ENCODE measurements at places on chromosomes 12 and 14. TPM values are rescaled to one million over a fixed set of nuclear protein-coding genes. Genes with fewer than 3 reads are reported as not detected.

DNA sequence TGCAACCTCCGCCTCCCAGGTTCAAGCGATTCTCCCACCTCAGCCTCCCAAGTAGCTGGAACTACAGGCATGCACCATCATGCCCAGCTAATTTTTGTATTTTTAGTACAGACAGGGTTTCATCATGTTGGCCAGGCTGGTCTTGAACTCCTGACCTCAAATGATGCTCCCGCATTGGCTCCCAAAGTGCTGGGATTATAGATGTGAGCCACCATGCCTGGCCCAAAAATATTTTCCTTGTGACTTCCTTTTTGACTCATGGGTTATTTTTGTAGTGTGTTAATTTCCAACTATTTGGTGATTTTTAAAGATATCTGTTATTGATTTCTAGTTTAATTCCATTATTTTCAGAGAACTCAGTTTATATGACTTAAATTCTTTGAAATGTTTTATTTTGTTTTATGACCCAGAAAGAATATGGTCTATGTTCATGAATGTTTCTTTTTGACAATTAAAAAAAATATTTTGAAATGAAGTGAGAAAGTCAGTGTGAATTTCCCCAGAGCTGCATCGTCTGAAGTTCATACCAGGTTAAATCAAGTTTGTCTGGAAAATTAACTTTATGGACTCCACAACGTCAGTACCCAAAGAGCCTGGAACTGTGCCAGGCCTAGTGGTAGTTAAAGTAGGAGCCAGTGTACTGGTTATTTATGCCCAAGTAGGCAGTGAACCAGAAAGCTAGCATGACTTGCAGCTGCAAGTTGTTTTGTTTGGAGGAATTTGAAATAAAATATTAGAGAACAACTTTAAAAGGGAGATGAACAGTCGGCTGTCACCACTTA, 2.8 kb upstream of the CDKL1 start:
- H3K4me1 ChIP-seq, result no peaks in the 10 kb centered on the region
- H3K4me3 ChIP-seq, result no peak overlapping the region
- H3K36me3 ChIP-seq, result no peaks in the 10 kb centered on the region
- H3K27me3 ChIP-seq, result no peaks in the 10 kb centered on the region
- peak; percentile 77 for DNase-seq

DNA sequence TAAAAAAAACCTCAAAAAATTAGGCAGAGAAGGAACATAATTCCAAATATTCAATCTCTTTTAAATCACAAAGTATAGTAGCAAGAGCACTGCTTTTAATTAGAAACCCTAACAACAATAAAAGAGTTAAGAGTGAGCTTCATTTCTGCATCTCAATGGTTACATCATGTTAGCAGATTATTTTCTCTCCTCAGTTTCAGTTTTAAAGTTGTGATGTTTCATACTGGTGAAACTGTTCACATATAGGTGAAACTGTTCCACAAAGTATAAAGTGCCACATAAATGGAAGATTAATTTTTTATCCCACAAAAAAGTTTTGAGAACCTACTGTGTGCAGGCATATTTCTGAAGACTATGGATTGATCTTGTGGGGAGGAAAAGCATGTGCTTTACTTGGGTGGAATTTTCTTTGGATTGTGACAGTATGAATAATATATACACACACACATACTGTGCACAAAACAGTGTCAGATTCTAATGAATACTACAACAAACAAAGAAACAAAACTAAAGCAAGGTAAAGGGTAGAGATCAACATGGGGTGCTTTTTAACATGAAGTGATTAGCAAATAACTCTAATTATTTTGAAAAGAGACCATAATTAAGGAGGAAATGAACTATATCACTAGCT, 17.1 kb downstream of the LUM start:
- no peaks in the 10 kb centered on the region for H3K4me1 ChIP-seq
- no peak for DNase-seq
- H3K36me3 ChIP-seq, result no peaks in the 10 kb centered on the region
- no peak overlapping the region for H3K4me3 ChIP-seq
- H3K27ac ChIP-seq, result no peak overlapping the region

- peak within 1 kb of the TSS; percentile 82 for H3K4me3 ChIP-seq
- DNase-seq, result peak; percentile 92
- H3K27ac ChIP-seq, result peak within 1 kb of the TSS; percentile 83
- H3K27me3 ChIP-seq, result no peaks in the 10 kb centered on the region
- no peaks in the 10 kb centered on the region for H3K36me3 ChIP-seq
Measured at GRCh38 chr12:104303538-104304151, at the start of gene EID3. Gene EID3, plus strand, starts transcription at chr12:104303739. Its CDS starts 196 bp downstream, at chr12:104303935.

ACSM4 gene
- polyA plus RNA-seq, result not detected

TAS2R8 gene
- polyA plus RNA-seq, result not detected

TRIM9 gene
- polyA plus RNA-seq, result 0.67 TPM

GRCh38 chr12:123288751-123289346, 17.2 kb upstream of the CDK2AP1 start:
- H3K4me1 ChIP-seq, result no peaks in the 10 kb centered on the region
- DNase-seq, result no peak
- H3K27me3 ChIP-seq, result no peaks in the 10 kb centered on the region
- H3K4me3 ChIP-seq, result no peak overlapping the region

- no peaks in the 10 kb centered on the region for H3K27me3 ChIP-seq
- H3K4me3 ChIP-seq, result no peak overlapping the region
- DNase-seq, result no peak
- peaks cover 17% of the 10 kb centered on the region for H3K4me1 ChIP-seq
- no peaks in the 10 kb centered on the region for H3K36me3 ChIP-seq
Measured at GRCh38 chr12:46390881-46391280, 18.3 kb upstream of the SLC38A2 start.

RPS29 gene
- polyA plus RNA-seq, result 2,862 TPM

DNA sequence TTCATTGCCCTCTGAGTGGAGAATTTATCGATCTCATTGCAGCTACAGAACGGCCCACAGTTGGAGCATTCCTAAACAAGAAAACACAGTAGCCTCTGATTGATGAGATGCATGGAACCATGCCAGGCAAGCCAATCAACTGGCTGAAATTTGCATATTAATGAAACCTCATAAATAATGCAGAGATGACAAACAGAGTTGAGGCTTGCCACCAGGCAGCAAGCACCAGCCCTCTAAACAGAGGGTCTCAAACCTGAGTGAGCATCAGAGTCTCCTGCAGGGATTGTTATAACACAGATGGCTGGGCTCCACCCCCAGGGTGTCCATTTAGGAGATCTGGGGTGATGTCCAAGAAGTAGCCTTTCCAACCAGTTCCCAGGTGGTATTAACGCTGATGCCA, 60.9 kb upstream of the CMKLR1 start:
- no peaks in the 10 kb centered on the region for H3K36me3 ChIP-seq
- H3K4me3 ChIP-seq, result no peak overlapping the region
- H3K4me1 ChIP-seq, result peaks cover 2% of the 10 kb centered on the region
- DNase-seq, result no peak
- H3K27ac ChIP-seq, result no peak overlapping the region

DNA sequence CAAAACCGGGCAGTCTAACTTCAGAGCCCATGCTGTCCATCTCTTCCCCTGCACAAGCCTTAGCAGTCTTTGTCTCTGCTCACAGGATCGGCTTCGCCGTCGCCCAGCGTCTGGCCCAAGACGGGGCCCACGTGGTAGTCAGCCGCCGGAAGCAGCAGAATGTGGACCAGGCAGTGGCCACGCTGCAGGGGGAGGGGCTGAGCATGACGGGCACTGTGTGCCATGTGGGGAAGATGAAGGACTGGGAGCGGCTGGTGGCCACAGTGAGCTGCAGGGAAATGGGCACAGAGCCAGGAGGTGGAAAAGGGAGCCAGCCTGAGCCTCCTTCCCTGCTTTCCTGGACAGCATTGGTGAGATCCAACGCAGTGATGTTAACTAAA, 14.2 kb upstream of the CARMIL3 start:
- no peak overlapping the region for H3K27ac ChIP-seq
- no peaks in the 10 kb centered on the region for H3K4me1 ChIP-seq
- no peaks in the 10 kb centered on the region for H3K27me3 ChIP-seq
- DNase-seq, result no peak
- H3K36me3 ChIP-seq, result no peaks in the 10 kb centered on the region

RGS6 gene
- polyA plus RNA-seq, result 1.4 TPM

DNA sequence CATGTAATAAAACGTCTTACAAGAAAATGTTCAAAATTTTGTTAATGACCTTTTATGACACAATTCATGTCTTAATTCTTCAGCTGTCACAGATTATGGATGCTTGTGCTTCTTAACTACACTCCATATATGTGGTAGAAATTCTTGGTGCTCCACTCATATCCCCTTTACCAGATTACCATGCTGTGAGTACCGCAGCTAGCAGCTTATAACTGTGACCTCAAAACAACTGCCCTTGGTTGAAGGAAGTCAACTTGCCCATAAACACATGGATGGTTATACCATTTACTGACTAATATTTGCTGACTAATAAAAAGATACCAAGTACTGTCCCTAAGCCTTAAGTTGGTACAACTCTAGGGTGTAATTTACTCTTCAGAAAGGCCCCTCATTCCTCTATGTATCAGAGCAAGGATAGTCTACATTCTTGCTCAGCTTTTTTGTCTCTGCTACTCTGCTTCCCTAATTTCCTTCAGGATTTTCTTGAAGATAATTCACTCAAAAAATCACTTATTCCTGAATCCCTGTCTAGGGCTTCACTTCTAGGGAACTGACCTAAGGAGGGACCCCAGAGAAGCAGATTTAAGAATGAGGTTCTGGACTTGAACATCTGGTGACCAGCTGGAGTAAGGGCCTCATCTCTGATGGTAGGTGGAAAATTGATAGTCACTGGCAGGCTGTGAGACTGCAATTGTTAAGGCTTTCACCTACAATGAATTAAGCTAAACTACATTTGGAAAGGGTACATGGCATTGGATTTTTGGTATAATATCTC, 152.3 kb downstream of the SLC6A15 start:
- H3K4me3 ChIP-seq, result no peak overlapping the region
- no peak overlapping the region for H3K27ac ChIP-seq
- DNase-seq, result no peak
- H3K36me3 ChIP-seq, result no peaks in the 10 kb centered on the region

SERPINA5 gene
- polyA plus RNA-seq, result 522 TPM

- no peaks in the 10 kb centered on the region for H3K27me3 ChIP-seq
- H3K36me3 ChIP-seq, result no peaks in the 10 kb centered on the region
- H3K4me3 ChIP-seq, result peak overlapping the region; percentile 70
- H3K27ac ChIP-seq, result no peak overlapping the region
- H3K4me1 ChIP-seq, result no peaks in the 10 kb centered on the region
Measured at GRCh38 chr12:24560831-24561271, 388.1 kb downstream of the BCAT1 start.

ST8SIA1 gene
- polyA plus RNA-seq, result 2.8 TPM

- H3K36me3 ChIP-seq, result no peaks in the 10 kb centered on the region
- H3K4me3 ChIP-seq, result no peak overlapping the region
Measured at GRCh38 chr14:58733451-58734208, 95.9 kb downstream of the DACT1 start.

E2F7 gene
- not detected for polyA plus RNA-seq

GRCh38 chr12:70427611-70428010, 61.5 kb downstream of the KCNMB4 start:
- H3K4me3 ChIP-seq, result no peak overlapping the region
- H3K27ac ChIP-seq, result no peak overlapping the region
- H3K27me3 ChIP-seq, result no peaks in the 10 kb centered on the region
- no peak for DNase-seq

- H3K4me1 ChIP-seq, result no peaks in the 10 kb centered on the region
- H3K27ac ChIP-seq, result no peak overlapping the region
- no peak overlapping the region for H3K4me3 ChIP-seq
Measured at GRCh38 chr12:17809206-17809605, 280.8 kb downstream of the RERGL start.

DNA sequence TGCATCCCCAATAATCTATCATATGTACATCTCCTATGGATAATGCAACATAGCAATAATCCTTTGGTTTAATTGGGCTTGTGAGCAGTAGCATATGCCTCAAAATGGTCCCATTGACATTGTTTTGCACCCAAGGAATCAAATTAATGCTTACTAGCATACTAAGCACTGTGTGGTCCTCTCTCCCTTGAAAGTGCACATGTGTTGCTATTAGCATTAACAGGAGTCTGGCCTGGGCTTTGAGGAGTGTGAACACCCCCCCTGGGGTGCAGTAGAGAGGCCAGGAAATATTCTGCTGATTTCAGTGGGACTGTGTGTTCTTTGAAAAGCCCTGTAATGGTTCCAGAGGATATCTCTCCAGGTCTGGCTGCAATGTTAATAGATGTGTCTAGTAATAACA, 1148.4 kb downstream of the VRK1 start:
- no peak for DNase-seq
- no peak overlapping the region for H3K4me3 ChIP-seq
- H3K27me3 ChIP-seq, result no peaks in the 10 kb centered on the region
- no peaks in the 10 kb centered on the region for H3K4me1 ChIP-seq
- no peaks in the 10 kb centered on the region for H3K36me3 ChIP-seq

DNA sequence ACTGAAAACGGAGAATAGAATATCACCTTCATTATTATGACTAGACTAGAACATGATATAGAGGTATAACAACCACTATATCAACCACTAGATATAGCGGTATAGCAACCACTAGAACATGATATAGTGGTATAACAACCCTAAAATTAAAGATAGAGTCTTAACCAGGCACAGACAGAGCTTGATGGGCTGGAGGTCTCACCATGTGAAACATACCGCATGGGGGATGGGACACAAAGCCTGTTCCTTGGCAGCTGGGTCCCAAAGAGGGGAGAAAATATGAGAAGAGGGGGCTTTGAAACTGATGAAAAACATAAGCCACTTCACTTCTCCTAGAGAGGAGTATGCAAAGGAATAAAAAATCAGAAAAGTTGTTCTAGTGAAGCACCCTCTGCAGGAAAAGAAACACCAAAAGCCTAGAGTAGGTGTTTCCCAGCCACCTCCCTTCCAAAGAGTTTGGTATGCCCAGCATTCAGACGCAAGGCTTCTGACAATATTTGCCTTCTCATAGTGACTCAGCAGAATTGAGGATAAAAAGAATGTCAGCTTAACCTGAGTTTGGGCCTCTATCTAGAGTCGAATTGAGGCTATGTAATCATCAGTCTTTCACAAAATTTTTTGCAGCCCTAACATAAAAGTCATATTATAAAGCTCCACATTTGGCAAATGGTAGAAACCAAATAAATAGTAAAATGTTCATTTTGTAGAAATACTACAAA, 316.4 kb downstream of the NOVA1 start:
- H3K27ac ChIP-seq, result no peak overlapping the region
- no peak overlapping the region for H3K4me3 ChIP-seq
- no peak for DNase-seq
- H3K4me1 ChIP-seq, result no peaks in the 10 kb centered on the region
- H3K27me3 ChIP-seq, result no peaks in the 10 kb centered on the region

- peak; percentile 8 for DNase-seq
- H3K27ac ChIP-seq, result no peak overlapping the region
- no peaks in the 10 kb centered on the region for H3K36me3 ChIP-seq
Measured at GRCh38 chr12:131436922-131437705, 273.8 kb upstream of the SFSWAP start.

- H3K27me3 ChIP-seq, result no peaks in the 10 kb centered on the region
- peaks cover 3% of the 10 kb centered on the region for H3K36me3 ChIP-seq
- no peak overlapping the region for H3K4me3 ChIP-seq
- H3K4me1 ChIP-seq, result peaks cover 6% of the 10 kb centered on the region
- peak; percentile 35 for DNase-seq
Measured at GRCh38 chr12:19277711-19278110, 148.2 kb downstream of the PLEKHA5 start.

- no peaks in the 10 kb centered on the region for H3K27me3 ChIP-seq
- H3K4me1 ChIP-seq, result no peaks in the 10 kb centered on the region
- no peak overlapping the region for H3K27ac ChIP-seq
- H3K4me3 ChIP-seq, result no peak overlapping the region
Measured at GRCh38 chr12:131493068-131493826, 217.6 kb upstream of the SFSWAP start.

- no peak overlapping the region for H3K27ac ChIP-seq
- H3K27me3 ChIP-seq, result no peaks in the 10 kb centered on the region
- H3K36me3 ChIP-seq, result no peaks in the 10 kb centered on the region
Measured at GRCh38 chr12:46855760-46856159, 30.0 kb upstream of the SLC38A4 start.

Measured in kidney (tissue), 22 donors.